Retina (tissue), 1 donor: ENCODE measurements at places on chromosomes 5 and 9.

GRCh38 chr5:61334868-61335615 lies 3.0 kb downstream of the ZSWIM6 start:
- DNase-seq = peak; percentile 74

- DNase-seq = no peak
Measured at GRCh38 chr5:147547730-147548129, 37.9 kb upstream of the DPYSL3 start.

- DNase-seq = no peak
Measured at GRCh38 chr9:4514252-4515128, 24.2 kb downstream of the SLC1A1 start.

DNA sequence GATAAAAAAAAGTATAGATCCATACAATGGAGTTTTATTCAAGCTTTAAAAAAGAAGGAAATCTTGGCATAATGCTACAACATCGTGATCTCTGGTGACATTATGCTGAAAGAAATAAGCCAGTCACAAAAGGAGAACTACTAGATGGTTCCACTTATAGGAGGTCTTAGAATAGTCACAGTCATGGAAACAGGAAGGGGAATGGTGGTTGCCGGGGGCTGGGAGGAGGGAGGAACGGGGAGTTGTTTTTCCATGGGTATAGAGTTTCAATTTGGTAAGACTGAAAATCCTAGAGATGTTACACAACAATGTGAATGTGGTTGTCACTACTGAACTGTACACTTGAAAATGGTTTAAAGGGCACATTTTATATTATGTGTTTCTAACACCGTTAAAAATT lies 94.5 kb downstream of the CFAP90 start:
- no peak for DNase-seq

DNA sequence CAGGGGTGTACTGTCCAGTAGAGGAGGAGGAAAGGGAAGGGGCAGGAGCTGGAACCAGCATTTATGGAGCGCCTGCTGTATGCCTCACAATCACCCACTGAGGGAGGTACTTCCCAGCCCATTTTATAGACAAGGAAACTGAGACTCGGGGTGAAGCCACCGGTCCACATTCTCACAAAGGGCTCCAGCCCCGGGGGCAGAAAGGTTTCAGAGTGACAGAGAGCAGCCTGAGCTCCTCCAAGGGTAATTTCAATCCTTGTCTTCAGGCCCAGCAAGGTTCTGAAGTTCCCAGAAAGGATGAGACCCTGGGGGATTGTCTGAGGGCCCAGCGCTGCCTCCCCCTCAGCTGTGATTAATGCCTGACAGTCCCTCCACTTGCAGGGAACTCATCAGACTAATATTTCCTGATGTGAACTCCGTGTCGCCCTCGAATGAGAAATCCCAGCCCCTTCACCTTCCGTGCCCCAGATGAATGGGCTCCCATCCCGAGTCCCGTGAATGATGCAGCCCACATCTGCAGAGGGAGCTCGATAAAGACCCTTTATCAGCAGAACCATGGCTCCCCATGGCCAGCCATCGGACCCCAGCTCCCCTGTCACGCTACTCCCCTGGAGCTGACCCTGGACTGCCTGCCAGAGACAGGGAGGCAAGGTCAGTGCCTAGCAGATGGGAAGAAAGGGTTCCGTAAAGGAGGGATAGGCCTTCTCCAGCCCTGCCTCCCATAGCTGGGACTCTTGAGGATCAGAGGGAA lies 32.1 kb upstream of the MVB12B start:
- DNase-seq = no peak

GRCh38 chr9:137227853-137228505 lies 677 bp downstream of the RNF224 start:
- no peak for DNase-seq

DNA sequence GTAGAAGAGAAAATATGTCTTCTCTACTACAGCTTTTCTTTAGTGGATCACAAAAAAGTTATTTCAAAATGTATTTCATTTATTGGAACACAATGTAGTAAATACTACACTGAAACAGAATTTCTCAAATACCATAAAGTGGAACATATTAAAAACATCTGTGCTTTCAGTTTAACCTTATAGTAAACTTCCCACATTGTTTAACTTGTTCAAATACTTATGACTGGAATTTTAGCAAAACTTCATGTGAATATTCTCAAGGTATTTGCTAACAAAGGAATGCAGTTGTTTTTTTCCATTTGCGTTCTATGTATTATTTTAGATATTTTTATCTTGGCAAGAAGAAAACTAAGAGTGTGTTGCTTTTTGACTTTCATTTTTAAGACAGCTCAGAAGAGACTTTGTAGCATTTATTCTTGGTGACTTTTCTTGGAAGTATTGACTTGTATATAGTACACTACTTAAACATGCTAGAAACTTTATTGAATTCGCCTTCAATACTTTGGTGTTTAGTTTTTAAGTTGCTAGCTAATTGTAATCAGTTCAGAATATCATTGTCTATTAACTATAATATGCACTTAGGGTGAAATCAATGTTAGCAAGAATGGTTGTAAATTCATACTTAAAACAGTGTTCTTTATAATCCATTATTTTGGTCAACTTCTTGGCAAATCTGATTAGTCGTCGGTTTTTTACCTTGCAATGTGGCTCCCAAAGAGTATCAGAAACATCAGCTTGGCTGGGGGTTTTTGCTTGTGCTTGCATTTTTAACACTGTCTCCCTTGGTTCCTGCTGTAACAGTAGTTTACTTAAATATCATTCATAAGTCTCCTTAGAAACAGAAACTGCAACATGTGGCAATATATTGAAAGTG lies 5.0 kb upstream of the RHOBTB3 start:
- DNase-seq = no peak

GRCh38 chr5:57341380-57341979 lies 141.1 kb downstream of the ACTBL2 start:
- DNase-seq = no peak

DNA sequence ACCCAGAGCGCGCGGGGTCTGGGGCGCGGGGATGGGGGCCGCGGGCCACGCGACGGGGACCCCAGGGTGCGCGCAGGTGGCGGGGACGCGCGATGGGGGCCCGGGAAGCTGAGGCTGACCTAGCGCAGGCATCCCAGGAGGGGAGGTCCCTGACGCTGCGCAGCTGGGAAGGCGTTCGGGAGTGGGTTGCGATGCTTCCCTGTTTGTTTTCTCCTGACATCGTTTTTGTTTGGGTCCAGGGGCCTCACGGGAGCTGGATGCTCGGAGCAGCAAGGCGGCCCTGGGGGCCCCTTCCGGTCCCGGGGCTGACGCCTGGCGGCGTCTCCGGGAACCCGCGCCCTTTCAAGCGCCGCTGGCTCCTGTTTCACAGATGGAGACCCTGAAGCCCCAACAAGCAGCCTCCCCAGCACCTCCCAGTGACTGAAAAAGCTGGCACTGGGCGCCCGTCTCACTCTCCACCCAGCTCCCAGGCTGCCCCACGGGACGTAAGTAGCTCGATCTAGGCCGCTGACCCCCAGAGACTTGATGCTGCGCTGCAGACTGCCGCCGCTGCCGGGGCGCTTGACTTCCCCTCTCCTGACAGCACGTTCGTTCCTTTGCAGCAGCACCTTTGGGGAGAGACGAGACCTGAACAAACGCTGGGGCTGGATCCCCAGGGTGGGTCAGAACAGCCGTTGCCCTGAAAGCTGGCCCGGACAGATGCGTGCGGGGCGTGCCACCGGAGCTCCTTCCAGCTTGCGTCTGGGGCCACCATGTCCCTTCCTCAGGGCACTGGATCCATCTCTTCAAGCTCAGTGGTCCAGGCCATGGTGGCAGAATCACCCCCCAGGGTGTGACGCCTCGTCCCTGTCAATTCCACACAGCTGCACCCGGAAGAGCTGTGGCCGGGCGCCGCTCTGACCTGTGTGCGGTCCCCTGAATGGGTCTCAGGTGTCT lies 593 bp downstream of the BRD3OS start:
- peak; percentile 87 for DNase-seq

DNA sequence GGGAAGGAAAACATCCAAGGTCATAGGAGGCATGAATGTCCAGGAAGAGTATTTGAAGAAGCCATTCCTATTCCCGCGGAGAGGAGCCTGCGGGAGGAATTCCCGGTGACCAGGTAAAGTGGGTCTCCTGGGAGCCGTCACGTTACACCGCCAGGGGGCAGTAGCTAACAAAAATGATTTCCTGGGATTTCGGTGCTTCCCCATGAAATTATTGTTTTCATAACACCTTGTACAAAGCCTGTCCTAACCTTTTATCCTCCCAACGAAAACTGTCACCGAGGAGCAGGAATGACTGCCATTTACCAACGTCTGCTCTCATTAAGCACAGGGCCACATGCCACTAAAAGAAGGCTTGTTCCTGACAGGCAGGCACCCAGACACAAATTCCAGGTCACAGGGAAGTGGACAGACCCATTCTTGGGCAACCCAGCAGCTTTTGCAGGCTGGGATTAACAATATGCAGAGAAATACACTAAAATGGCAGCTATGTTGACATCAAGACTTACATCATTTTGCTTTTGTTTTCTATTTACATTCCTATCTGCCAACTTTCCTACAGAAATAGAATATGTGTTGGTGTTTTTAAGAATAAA lies 41.2 kb upstream of the CTSL start:
- peak; percentile 60 for DNase-seq

DNA sequence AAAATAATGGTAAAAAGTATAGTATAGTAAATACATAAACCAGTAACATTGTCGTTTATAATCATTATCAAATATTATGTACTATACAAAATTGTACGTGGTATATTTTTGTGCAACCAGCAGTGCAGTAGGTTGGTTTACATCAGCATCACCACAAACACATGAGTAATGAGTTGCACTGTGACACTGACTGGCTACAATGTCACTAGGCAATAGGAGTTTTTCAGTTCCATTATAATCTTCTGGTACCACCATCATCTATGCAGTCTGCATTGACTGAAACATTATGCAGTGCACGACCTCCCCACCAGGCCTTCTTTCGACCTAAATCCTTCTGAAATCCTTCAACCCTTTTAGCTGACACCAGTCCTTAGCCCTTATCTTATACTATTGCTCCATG lies 105.8 kb downstream of the SREK1 start:
- no peak for DNase-seq

- no peak for DNase-seq
Measured at GRCh38 chr9:72424131-72424530, 59.1 kb upstream of the ZFAND5 start.

- no peak for DNase-seq
Measured at GRCh38 chr5:91787718-91788117, 404.6 kb upstream of the ARRDC3 start.

DNA sequence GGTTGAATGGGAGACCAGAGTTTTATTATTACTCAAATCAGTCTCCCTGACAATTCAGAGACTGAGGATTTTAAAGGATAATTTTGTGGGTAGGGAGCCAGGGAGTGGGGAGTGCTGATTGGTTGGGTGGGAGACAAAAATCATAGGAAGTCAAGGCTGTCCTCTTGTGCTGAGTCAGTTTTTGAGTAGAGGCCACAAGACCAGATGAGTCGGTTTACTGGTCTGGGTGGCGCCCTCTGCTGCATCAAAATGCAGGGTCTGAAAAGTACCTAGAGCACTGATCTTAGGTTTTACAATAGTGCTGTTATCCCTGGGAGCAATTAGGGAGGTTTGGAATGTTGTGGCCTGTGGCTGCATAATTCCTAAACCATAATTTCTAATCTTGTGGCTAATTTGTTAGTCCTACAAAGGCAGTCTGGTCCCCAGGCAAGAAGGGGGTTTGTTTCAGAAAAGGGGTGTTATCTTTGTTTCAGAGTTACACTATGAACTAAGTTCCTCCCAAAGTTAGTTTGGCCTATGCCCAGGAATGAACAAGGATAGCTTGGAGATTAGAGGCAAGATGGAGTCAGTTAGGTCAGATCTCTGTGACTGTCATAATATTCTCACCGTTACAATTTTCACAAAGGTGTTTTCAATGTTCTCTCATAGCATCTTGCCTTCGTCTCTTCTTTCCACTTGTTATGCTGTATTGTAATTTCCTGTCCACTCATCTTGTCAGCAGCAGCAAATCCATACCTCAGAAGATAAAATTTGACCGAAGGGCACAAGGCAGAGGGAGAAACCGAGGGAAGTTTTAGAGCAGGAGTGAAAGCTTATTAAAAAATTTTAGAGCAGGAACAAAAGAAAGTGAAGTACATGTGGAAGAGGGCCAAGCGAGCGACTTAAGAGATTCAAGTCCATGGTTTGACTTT lies 59.2 kb upstream of the CLINT1 start:
- peak; percentile 22 for DNase-seq

- DNase-seq = no peak
Measured at GRCh38 chr9:3138231-3139229, 294.6 kb upstream of the PUM3 start.

- no peak for DNase-seq
Measured at GRCh38 chr5:163953901-163954300, 448.5 kb downstream of the MAT2B start.

- DNase-seq = no peak
Measured at GRCh38 chr9:9585920-9586319, 1026.9 kb downstream of the PTPRD start.

DNA sequence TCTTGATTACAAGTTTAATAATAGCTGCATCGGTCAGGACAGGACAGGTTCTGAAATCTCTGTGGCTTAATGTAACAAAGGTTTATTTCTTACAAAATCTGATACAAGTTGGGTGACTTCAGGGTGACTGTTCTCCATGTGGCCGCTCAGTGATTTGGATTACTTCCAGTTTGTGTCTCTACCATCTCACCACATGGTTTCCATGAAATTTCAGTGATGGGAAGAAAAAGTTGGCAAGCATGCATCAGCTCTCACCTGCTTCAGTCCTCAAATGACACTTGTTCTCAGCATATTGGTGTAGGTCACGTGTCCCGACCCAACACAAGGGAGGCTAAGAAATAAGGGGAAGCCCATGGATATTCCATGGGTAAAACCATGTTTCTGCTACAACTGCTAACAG lies 7.8 kb upstream of the TMEM268 start:
- DNase-seq = no peak

GRCh38 chr9:33125871-33126823 lies 41.0 kb downstream of the B4GALT1 start:
- DNase-seq = no peak

DNA sequence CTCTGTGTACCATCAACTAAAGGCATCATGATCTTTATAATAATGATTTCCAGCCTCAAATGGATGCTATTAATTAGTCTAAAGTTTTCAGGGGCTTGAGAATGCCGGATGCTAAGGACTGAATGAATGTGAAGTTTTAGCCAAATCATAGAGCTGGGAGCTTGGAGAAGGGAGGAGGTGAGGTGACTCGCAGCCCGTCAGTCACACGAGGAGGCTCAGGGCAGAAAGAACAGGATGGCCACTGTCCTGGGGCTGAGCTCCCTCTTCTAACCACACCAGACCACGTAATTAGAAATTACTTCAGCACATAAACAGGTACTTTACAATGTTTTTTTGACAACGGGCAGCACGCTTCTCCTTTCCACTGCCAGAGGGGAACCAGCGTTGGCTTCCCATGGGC lies 222.6 kb downstream of the NPR3 start:
- DNase-seq = no peak

- DNase-seq = no peak
Measured at GRCh38 chr5:73649926-73650325, 23.9 kb downstream of the ARHGEF28 start.

DNA sequence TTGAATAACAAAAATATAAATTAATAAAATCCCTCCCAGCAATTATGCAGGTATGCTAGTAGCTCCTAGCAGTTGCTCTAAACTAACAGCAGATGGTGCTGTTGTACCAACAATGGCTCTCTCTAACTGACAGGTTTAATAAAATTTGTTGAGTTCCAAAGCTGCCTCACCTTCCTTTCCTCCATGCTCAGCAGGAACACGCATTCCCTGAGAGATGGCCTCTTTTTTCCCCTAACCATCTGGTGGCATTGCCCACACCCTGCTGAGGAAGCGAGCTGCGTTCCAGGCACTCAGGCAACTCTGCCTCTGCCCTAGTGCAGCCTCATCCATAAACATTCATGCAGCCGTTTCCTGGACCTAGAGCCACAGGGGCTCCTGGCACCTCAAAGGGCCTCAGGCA lies 106.2 kb downstream of the KLHL3 start:
- DNase-seq = peak; percentile 66

GRCh38 chr5:158691631-158692255 lies 408.0 kb downstream of the EBF1 start:
- DNase-seq = no peak
